Activated CD4-positive, alpha-beta T cell treated with anti-CD3 and anti-CD28 coated beads for 36 hours (primary cell): ENCODE measurements at places on chromosomes 3 and 15.

DNA sequence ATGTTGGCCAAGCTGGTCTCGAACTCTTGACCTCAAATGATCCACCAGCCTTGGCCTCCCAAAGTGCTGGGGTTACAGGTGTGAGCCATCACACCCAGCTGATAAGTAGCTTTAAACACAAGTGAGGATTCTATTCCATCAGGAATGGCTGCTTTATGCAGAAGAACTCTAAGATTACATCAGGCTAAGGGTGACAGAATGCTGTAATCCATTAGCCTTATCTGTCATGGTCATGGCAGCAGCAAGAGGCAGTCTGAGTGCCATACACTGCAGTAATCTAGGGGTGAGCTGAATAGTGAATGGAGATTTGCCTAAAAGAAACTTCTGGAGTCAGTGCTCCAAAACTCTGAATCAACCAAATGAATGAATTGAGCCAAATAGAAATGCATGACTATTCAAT, 39.6 kb downstream of the LIPC start:
- DNase-seq = no peak

- DNase-seq = no peak
Measured at GRCh38 chr3:152497457-152497856, 228.7 kb downstream of the MBNL1 start.

- DNase-seq = no peak
Measured at GRCh38 chr15:43412096-43412495, 41.2 kb downstream of the TUBGCP4 start.

DNA sequence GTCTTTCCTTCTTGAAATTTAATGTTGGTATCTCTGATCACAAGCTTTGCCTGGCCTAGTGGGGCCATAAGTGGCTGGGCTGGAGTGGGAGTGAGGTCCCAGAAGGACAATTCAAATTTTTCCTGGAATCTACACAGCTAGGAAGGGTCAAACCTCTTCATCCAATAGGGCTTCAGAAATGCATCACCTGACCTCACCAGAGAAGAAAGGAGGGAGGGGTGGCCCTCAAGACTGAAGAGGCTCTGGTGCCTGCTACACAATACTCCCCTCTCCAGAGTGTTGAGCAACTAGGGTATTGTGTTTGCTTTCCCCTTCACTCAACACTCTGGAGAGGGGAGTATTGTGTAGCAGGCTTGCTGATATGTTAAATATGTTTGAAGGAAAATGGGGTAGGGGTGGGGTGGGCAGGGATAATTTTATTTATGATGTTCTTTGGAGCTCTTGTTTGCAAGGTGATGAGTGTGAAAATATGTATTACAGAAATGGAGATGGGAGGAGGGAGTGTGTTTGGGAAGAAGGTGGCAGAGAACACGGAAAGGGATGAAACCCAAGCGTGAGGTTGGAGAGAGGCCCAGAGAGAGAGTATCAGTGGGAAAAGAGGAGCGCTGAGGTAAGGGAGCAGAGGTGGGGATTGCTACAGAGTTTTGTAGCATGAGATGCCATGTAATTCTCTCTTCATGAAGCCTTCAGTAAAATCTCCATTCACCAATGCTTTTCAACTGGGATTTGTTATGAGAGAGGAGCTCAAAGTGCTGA, 5.7 kb upstream of the KLHL24 start:
- DNase-seq = no peak

DNA sequence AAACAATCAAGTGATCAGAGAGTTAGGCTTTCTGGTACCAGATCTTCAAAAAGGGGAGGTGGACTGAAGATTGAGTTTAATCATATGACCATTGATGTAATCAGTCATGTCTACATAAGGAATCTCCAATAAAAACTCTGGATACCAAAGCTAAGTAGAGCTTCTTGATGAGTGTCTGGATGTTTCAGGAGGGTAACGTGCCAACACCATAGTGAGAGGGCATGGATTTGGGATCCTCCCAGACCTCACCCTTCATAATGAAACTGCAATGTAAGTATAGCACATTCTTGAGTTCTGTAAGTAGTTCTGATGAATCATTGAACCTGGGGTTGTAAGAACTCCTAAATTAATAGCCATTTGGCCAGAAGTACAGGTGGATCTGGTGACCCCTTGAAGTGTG, 21.3 kb downstream of the PGPEP1L start:
- DNase-seq = no peak

GRCh38 chr15:76468722-76469121, 132.1 kb downstream of the ISL2 start:
- DNase-seq = no peak

GRCh38 chr3:138078096-138078495, 37.3 kb downstream of the DZIP1L start:
- no peak for DNase-seq

- DNase-seq = no peak
Measured at GRCh38 chr3:150073031-150073430, 102.3 kb upstream of the PFN2 start.

DNA sequence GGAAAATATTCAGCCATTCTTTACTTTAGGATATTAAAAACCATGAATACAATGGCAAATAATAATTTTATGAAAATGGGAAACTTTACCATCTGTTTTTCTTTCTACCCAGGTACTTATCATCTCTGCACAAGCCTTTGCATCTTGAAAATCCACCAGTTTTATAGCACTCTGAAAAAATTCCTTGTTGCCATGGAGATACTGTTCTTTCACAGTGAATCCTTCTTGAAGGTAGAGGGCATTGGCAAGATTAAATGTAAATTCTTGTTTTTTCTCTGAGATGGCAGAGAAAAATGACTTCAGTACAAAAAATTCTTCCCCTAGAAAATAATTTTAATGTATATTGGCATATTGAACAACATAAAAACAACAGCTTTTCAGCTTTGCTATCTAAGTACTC, 6.9 kb downstream of the SERPINI2 start:
- DNase-seq = no peak

DNA sequence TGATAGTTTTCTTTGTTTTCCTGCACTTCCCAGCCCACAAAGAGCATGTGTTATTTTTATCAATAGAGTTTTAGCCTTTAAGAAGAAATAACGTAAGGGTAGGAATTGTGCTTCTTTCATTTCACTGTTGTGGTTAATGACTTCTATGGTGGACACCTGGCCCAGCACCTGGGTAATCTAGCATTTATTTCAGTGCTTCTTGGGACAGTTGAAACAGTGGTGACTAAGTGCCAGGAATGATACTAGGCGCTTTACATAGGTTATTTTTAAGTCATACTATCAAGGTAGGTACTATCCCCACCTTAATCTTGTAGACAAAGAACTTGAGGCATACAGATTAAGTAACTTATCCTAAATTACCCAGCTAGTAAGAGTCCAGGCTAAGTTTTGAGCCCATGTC, 243.8 kb downstream of the SOX2 start:
- DNase-seq = no peak

- DNase-seq = no peak
Measured at GRCh38 chr3:64387688-64388087, 162.4 kb upstream of the PRICKLE2 start.

DNA sequence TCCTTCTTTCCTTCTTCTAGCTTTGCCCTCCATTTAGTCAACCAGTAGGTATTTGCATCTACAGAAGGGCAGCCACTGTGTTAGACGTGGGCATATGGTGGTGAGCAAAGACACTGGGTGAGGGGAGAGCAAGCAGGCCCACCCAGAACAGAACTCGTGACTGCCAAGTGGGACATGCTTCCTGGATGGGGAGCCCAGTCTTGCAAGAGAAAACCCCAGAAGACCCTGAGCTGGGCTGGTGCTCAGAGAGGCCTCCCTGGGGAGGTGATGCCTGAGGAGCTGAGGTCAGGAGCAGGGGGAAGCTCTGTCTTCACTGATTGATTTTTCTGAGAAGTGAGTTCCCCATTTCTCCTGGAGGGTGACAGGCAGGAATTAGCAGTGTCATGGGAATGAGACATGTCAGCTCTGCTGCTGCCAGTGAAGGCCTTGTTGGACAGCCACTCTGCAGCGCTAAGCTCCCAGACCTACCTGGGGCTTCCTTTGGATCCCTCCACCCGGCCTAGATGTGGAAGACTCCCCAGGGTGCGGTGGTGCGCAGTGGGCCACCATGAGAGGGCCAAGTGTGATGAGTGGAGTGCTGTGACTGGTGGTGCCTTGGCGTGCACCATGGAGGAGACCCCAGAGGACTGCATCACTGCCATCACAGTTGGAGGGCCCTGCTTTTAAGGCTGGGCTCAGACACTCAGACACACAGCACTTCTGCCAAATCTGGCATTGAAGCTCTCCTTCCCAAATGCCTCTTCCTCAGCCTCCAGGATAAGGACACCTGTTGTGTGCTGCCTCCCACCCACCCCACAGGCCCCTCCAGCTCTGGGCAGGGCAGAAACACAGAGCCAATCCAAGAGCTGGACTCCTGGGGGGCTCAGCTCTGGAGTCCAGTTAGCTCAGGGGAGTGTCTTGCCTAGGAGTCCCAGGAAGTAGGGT, 40.0 kb upstream of the TOPBP1 start:
- no peak for DNase-seq

GRCh38 chr3:58627570-58627885, 39.0 kb downstream of the FAM3D start:
- no peak for DNase-seq

DNA sequence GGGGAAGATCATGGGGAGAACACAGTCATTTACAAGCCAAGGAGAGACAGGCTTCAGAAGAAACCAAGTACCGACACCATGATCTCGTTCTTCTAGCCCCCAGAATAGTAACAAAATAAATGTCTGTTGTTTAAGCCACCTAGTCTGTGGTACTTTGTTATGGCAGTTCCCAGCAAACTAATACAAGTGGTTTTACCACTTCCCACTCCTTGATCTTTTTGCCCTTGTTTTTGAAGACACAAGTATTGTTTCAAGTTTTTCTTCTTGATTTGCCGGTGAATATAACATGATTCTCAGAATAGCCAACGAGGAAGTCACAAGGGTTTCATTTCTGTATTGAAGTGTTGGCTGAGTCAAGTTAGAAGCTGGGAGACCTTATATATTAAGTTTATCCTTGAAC, 220.3 kb downstream of the SOX2 start:
- no peak for DNase-seq

GRCh38 chr3:185406121-185406620, 43.2 kb downstream of the MAP3K13 start:
- no peak for DNase-seq

DNA sequence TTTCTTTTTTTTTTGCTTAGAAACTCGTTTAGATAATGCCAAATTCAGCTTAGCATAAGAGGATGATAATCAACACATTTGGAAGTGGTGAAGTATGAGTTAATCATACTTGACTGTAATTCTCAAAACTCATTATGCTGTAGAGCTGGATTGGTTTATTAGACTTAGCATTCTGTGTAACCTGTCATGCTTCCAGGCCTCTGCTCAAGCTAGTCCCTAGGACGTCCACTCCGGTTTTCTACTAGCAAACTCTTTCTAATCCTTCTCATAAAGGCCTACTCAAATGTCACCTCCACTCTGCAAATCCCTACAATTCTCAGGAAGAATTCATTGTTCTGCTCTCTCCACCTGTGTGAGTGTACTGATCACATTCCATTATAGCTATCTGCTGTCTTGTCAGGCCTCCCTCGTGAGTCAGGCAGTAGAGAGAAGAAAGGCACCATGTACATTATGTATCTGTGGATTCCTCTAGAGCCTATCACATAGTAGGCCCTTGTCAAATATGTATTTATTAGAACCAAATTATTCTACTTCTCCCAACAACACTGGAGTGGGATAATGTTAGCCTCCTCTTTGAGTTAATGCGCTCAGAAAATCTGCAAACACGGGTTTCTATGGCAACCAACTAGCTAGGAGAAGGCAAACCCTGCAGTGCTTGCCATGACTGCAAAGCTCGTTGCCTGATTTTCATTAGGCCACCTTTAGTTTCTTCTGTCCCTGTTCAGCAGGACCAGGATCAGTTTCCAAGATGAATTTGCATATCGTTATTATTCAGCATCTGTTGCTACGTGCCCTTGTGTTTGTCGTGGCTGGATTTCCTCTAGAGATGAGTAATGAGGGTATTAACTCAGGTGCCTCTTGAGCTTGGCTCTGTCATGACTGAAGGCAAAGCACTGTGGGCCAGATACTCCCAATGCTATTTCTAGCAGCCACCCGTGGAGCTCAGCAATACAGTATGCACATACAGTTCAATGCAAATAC, 30.7 kb downstream of the ATP13A5 start:
- DNase-seq = no peak

DNA sequence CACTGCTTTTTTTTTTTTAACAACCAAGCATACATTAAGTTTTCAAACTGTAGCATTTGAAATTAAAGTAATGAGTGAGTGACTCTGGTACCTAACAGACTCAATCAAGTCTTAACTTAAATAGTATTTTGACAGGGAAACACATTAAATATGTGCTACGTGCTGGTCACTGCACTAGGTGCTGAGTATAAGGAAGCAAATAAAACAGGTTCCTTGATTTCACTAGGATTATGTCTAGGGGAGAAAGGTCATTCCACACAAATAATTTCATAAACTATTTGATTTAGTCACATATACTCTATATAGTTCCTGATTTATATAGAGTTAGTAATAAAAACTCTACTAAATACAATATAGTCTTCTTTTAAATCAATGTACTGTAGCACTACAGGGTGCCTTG, 89.4 kb downstream of the SUCLG2 start:
- DNase-seq = no peak
